ENCODE measurements at places on chromosomes 13 and 19. TPM values are rescaled to one million over a fixed set of nuclear protein-coding genes. Genes with fewer than 3 reads are reported as not detected.

B3GLCT gene
- total RNA-seq: 1.1 TPM

NALCN gene
- 0.46 TPM for total RNA-seq

GIPC3 gene
- total RNA-seq: 0.52 TPM

TRPM4 gene
- 15.1 TPM for total RNA-seq

NLRP7 gene
- not detected for total RNA-seq

RTBDN gene
- total RNA-seq: not detected

ZFP36 gene
- total RNA-seq: 32.1 TPM

OR10H1 gene
- not detected for total RNA-seq

DKKL1 gene
- total RNA-seq: not detected

ZNF534 gene
- total RNA-seq: 0.16 TPM

HSD17B14 gene
- 0.66 TPM for total RNA-seq

LILRA1 gene
- 0.34 TPM for total RNA-seq

PRKD2 gene
- 9.1 TPM for total RNA-seq

RNF17 gene
- total RNA-seq: not detected

NXNL1 gene
- total RNA-seq: 1.0 TPM

OVOL3 gene
- total RNA-seq: not detected

C5AR2 gene
- total RNA-seq: 0.43 TPM

LAIR1 gene
- 3.4 TPM for total RNA-seq

KLK15 gene
- total RNA-seq: not detected

EBI3 gene
- total RNA-seq: 0.54 TPM

HIF3A gene
- total RNA-seq: 20.4 TPM

ZNF730 gene
- 0.10 TPM for total RNA-seq

FFAR2 gene
- 0.13 TPM for total RNA-seq

ZNF285 gene
- 4.3 TPM for total RNA-seq

ACP5 gene
- total RNA-seq: 2.1 TPM

All from psoas muscle (tissue), 8 donors.